ENCODE measurements at places on chromosomes 6 and 20.

- no peak for DNase-seq
Observed at GRCh38 chr6:1279065-1279464, 32.8 kb upstream of the FOXQ1 start.

DNA sequence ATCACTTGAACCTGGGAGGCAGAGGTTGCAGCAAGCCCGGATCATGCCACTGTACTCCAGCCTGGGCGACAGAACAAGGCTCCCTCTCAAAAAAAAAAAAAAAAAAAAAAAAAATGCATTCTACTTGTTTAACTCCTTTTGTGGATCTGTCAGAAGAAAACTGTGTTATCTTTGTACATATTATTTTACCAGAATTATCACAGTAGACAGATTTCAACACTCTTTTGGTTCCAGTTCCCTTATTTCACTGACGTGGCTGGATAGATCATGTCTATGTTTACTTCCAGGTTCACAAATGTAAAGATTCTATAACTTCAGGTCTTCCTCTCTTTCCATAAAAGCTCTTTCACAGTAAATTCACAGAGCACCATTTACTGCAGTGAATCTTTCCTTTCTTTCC lies 18.4 kb downstream of the NUDT3 start:
- no peak for DNase-seq

GRCh38 chr20:61443443-61444126 lies 191.5 kb downstream of the CDH4 start:
- no peak for DNase-seq

GRCh38 chr20:58636983-58637421 lies 14.1 kb upstream of the STX16 start:
- no peak for DNase-seq

- DNase-seq: no peak
Observed at GRCh38 chr6:83071707-83072106, 4.2 kb downstream of the DOP1A start.

DNA sequence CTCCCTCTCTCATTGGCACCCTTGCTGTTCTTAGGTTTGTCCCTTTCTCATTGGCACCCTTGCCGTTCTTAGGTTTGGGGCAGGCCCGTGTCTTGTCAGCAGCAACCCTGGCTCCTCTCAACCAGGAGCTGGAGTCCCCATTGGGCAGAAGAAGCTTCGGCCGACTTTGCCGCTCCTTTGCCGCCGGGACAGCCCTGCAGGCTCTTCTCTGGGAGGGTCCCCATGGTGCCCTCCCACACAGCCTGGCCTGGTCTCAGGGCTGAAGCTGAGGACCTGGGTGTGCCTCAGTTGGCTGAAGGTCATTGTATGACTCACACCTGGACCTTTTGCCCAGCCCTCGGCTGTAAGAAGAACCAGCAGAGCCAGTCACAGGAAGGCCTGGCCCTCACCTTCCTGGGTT lies 59.6 kb downstream of the PPP1R14C start:
- no peak for DNase-seq

- no peak for DNase-seq
Observed at GRCh38 chr6:40893021-40893420, 146.0 kb downstream of the UNC5CL start.

GRCh38 chr20:46699651-46700359 lies 9.6 kb upstream of the SLC2A10 start:
- DNase-seq: no peak
